ENCODE measurements at places on chromosomes 7 and 10.

DNA sequence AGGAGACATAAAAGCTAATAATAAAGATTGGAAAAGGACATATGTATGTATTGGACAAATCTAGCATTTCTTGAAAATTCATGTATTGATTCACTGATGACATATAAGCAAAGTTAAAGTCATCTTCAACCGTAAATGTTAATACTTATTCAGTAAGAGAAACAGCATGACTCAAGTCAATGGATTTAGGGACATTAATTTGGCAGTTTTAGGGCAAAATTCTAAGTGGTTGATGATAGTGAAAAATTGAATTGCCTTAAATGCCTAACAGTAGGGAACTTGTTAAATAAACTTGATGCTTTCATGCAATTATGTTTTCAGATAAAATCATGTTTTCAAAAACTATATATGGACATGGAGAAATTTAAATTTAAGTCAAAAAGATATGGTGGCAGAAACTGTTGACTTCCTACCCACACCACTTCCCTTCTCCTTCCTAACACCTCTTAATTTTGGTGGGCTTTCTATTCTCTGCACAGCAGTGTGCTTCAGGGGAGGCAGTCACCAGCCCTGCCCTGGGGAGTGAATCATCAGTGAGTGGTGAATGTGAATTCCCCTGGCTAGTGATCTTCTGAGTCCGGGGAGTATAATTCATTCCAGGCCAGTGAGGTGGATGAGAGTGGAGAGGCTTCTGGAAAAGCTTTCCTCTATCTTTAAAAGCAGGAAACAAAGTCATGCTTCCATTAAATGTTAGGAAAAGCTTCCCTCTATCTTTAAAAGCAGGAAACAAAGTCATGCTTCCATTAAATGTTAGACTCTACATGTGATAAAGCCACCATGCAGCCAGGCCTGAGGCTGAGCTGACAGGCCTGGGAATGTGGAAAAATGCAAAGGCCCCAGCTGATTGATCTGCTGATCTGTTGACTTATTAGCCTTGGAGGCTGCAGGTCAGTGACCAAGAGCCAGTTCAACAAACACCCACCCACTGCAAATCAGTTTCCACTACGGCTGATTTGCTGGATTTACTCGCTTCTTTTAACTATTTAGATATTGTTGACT is 25.2 kb upstream of the ITGB1 start:
- no peak for DNase-seq

GRCh38 chr7:106752367-106752766 is 91.4 kb upstream of the CCDC71L start:
- no peak for DNase-seq

DNA sequence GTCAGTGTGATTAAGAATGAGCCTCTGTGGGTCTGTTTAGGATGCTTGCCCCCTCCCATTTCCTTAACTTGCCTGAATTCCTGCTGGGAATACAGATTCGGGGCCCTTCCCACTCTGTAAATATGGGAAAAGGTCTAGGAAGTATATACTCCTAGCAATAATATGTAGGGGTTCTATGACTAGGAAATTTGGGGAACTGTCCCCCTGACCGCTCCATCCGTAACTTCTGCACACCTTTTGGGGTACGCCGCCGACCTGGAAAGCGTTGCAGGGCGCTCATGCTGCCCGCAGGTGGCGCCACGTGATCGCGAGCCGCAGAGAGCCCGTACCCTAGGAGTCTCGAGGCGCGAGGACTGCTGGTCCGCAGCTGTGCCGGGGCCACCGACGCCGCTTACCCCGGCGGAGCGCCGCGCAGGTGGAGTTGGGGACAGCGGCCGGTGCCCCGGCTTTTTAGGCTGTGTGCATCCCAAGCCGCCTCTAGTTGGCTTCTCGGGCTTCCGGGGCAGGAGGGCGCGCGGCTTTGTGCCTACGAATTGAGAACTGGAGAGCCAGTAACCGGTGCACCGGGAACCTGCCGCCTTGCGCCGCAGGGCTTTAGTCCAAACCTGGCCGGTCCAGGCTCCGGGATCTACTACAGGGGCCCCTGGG is 656 bp upstream of the CNNM2 start:
- DNase-seq: peak; percentile 61

GRCh38 chr7:69359003-69359700 is 239.1 kb upstream of the AUTS2 start:
- DNase-seq: no peak

GRCh38 chr7:92836489-92836999 is at the start of gene CDK6:
Gene CDK6, minus strand, starts transcription at chr7:92836573. Its CDS starts 3,250 bp downstream, at chr7:92833323.
- DNase-seq: no peak

GRCh38 chr7:50353894-50354595 is 49.5 kb downstream of the IKZF1 start:
- no peak for DNase-seq

DNA sequence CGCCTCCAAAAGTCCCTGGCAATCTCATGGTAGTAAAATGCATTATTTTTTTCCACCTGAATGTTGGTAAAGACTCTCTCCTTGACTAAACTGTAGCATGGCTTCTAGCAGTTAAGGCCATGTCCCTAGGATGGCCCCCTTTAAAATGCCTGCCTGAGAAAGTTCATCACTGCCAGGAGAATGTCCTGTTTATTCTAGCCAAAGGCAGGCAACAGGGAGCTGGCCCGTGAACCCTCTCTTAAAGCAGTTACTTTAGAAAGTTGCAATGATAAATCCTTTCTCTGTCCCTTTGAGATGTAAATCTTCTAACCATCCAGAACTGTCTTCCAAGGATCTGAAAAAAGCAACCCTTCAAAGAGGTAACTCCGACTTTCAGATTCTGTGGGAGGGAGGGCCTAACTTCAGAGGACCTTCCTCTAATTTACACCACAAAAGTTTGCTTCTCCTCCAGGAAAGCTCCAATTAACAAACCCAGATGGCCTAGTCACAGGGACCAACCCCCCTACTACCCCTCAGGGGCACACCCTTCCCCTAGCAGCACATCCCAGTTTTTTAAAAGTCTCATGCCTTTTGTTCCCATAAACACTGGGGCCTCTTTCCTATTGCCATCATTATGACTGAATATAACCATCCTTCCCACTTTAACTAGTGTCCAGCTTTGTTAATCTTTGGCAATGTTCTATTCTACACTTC is 5.5 kb downstream of the DNTT start:
- DNase-seq: no peak

DNA sequence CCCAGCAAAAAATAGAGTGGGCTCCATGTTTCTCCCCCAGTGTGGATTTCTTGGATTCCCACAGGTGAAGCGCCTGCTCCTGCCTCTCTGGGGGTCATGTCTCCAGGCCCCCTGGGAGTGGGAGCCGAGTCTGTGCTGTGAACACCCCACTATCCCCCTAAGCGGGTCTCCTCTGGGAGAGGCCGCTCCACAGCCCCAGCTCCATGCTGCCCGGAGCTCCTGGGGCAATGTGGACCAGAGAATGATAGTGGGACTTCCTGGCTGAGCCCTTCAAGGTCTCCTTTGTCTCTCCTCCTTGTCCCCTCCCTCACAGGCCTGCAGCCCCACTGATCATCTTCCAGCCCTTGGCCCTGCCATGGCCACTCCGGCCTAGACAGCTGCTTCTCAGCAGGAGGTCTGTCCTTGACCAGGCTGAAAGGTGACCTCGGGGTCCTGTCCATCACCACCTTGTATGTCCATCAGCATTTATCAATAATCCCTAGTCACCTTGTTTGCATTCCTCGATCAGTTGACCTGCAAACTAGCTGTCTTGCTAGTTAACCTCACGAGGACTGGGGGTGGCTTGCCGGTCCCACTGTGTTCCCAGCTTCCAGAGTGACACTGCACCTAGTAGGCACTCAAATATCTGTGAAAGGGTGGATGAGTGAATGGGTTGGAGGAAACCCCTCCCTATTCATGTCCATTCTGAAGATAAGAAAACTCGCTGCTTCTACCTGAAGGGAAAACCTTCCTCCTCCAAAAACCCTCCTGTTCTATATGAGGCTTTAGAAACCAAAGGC is 776 bp upstream of the CALML3 start:
- no peak for DNase-seq

GRCh38 chr7:67564959-67565358 is 568.3 kb downstream of the TYW1 start:
- DNase-seq: no peak

DNA sequence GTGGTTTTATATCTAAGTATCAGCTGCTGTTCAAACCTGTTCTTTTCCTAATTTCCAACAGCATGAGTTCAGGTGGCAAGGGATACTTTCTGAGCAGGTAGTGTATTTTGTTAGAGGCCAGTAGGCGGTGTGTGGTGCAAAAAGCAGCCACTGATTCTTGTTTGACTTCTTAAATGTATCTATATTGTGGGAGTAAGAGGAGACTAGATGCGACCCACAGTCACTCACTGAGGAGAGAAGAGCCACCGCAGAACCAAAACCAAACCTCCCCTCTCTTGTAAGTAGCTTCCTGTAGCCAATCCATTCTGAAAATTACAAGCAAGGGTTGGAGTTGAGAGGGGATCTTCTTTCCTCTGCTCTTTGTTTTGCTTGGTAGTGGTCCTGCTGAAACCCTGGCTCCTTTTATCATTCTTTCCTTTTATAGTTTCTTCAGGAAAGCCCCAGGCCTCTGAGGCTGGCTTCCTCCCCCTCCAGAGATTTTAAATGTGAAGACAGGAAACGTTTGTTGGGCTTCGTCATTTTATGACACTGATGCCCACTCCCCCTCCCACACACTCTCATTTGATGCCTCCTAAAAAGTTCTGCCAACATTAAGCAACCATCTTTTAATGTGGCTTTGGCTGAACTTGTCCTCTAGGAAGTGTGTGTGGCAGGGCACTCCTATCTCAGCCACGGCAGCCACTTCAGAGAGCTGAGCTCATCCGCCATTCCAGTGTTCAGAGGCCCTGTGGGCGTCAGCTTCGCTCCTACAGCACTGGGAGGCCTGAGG is 566.0 kb downstream of the SUGCT start:
- no peak for DNase-seq

DNA sequence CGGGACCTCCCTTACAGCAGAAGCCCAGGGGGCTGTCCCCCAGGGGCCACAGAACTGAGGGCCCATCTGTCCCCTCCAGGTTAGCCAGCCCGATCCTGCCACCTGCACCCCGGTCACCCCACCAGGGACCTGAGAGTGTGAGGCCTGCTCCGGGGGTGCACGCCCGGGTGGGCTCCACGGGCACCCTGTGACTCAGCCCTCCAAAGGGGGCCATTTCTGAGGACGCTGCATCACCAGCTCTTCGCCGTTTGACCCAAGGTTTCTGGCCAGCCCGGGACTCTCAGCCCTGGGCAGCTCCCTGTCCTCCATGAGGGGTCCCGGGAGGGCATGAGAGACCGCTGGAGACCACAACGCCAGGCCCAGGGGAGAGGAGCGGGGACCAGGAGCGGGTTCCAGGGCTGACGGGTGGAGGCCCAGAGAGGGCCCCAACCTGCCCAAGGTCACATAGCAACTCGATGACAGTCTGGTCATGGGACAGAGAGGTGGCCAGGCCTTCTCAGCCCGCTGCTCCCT is 79.3 kb downstream of the ELFN1 start:
- no peak for DNase-seq

DNA sequence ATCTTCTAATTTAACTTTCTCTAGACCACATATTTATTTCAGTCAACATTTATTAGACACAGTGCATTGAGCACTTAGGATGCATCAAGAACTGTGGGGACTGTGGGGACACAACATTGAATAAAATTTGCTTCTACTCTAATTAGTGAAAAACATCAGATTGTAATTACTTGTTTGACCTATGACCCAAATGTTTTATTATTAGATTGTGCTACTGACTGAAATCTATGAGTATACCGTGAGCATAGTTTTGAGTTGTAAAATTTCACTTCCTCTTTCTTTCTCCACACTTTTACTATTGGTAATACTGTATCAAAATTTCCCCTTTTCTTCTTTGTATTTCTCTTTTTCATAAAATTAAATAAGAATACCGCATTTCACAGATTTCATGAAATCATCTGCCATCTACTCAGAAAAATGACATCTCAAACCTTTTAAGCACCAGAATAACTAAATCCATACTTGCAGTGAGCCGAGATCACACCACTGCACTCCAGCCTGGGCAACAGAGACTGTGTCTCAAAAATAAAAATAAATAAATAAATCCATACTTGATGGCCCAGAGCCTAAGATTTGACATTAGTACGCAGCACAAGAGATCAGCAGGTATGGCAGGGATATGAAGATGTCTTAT is 25.4 kb upstream of the INPP5F start:
- no peak for DNase-seq

DNA sequence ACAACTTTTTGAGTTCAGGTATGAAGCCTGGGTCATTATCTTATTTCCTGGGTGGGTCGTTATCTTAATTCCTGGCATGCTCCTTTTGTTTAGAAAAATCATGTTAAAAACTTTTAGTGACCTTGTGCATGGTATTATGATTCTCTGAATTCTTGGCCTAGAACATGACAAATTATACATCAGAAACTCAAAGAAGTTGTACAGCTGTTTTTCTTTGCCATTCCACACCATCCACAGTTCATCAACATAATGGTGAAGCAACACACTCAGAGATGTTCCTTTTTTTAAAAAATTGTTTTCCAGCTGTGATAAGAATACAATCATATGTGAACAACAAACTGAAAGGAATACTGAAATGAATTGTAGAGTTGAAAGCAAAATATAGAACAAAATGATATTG is 149.2 kb upstream of the SEMA3D start:
- no peak for DNase-seq

GRCh38 chr7:103031781-103032180 is 42.8 kb downstream of the FBXL13 start:
- DNase-seq: no peak

DNA sequence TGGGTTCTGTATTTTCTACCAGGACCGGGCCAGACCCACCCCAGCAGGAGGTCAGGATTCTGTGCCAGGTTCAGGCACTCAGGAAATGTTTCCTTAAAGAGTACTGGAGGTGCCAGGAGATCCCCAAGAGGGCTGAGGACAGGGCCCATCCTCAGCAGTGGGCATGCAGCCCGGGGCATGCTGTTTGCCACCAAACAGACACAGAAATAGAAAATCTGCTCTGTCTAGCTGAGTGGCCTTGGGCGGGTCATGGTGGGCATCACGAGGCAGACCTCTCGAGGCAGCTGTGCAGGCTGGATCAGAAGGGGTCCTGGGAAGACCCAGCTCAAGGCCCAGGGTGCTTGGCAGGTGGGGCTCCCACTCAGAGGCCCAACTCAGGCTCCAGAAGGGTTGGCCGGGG is 105.0 kb downstream of the FAM53B start:
- no peak for DNase-seq

DNA sequence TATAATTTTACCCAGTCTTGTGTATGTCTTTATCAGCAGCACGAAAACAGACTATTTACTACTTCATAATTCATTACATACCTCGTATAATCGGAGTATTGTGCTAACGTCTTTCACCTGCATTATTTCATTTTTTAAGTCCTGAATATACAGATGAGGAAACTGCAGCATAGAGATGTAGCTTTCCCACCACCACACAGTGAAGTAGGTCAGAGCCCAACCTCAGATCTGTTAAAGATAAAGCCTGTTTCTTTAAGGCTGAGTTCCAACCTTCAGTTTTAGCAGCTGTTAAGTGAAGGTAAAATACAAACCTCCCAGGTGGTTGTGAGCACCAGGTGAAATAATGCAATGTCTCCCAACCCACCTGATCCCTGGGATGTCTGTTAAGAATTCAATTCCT is 2.0 kb upstream of the ADAM12 start:
- no peak for DNase-seq

- DNase-seq: no peak
These were observed 58.0 kb downstream of the RAMP3 start for GRCh38 chr7:45215601-45216062.
